ENCODE measurements at places on chromosomes 7 and 10.

DNA sequence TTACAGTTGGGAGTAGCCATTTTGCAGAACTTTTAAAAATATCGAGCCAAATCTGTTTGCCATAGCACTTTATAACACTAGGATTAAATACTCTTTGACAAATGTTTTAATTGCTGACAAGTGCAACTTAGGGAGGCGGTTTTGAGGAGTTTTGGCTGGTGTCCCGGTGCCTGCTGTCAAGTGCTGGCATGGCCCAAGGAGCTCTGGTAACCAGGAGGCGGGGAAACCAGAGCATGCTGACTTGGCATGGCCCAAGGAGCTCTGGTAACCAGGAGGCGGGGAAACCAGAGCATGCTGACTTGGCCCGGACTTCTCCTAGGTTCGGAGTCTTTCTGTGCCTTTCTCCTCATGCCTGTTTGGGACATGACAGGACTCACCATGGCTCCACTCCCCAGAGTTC is 30.8 kb upstream of the ZNF32 start:
- no peak for DNase-seq

GRCh38 chr10:3412071-3412582 is 239.5 kb upstream of the PITRM1 start:
- no peak for DNase-seq

DNA sequence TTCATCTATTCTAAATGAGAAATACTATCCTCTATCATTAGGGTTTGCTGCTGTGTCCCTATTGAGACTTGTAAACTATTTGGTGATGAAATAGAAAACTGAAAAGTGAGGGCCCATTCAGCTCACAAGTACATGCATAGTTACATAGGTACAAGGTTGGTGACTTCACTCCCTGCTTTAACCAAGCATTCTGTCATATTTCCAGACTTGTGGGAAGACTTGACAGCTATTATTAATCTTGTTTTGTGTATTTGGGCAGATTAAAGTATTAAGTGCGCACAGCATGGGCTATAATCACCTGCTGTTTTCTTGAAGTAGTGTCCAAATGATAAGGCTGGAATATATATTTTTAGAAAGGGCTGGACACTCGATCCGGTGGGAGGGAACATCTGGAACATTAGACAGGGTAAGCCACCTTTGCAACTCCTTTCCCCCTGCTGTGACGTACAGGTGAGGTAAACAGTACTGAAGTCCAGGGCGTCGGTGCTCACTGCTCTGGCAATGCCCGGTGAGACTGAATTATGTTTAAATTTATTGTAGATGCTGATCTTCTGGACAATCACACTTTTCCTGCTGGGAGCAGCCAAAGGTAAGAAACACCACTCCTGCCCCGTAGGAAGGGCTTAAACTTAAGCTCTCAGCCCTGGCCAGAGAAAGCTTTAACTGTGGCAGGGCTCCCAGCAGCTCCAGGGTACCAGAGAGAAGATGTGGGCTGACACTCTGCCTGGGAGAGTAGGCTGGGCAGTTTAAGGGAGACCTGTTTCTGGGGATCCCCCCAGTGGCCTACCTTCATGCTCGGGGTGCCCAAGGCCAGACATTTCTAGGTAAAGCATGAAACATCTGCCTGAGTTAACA is at the start of gene PNLIPRP1:
Gene PNLIPRP1 (plus strand): TSS at position 370 of the 855 bp plus-strand sequence. CDS start 171 bp downstream, at position 541.
- no peak for DNase-seq

- DNase-seq = no peak
These were observed 1013.8 kb upstream of the MBL2 start for GRCh38 chr10:53786236-53786900.

DNA sequence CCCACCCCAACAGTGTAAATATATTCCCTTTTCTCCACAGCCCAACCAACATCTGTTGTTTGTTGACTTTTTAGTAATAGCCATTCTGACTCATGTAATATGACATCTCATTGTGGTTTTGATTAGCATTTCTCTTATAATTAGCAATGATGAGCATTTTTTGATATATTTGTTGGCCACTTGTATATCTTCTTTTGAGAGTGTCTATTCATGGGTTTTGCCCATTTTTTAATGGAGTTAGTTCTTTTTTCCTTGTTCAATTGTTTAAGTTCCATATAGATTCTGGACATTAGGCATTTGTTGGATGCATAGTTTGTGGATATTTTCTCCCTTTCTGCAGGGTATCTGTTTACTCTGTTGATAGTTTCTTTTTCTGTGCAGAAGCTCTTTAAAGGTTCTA is 340.1 kb downstream of the NXPH1 start:
- DNase-seq = no peak

GRCh38 chr7:99375070-99375807 is 709 bp downstream of the ARPC1B start:
- peak; percentile 67 for DNase-seq

DNA sequence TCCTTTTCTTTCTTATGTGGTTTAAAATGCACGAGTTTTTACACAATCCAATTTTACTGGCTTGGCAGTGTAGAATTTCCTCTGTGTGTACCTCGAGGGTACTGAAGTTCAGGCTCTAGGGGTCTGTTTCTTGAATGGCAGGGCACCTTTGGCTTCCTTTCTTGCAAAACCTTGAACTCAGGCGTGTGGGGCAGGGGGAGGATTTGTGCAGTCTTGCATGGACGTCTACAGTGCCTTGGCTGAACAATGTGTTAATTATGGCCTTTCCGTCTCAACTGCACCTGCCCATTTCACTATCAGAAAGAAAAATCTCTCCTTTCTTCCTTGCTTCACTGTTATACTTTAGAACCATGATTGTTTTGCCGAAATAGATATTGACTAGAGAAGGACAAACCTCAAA is 570.9 kb downstream of the INHBA start:
- DNase-seq = no peak

DNA sequence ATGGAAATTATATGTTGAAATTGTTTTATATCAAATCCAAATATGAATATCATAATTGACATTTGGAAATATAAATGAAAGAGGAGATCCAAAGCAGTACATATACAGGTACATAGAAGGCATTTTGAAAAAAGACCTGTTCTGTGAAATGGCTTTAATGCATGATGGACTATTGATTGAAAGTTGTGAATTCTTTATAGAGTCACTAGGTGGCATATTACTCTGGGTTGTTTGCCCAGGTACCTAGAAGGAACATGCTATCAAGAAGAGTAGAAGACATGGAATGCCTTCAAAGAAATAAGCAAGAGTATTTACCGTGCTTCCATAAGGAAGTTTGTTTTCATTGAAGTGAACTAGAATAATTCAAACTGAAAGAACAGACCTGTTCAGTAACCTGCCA is 160.0 kb upstream of the ANK3 start:
- no peak for DNase-seq

GRCh38 chr10:124601431-124602120 is 140.0 kb downstream of the LHPP start:
- no peak for DNase-seq

- DNase-seq = no peak
These were observed 589 bp downstream of the ZNF488 start for GRCh38 chr10:47383261-47384147.

DNA sequence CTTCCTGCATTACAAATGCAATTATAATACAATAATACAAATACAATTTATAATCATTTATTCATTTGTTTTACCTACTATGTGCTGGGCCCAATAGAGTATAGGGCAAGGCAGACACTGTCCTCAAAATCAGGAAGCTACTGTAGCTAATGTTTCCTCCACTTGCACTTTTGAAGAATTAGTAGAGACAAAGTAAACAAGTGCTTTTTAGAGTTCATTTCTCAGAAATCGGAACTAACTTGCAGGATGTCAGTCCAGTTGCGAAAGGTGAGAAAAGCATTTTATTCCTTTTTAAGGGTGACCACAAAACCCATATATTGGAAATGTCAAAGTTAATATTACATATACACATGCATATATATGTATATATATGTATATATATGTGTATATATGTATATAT is 14.2 kb downstream of the ADRB1 start:
- no peak for DNase-seq

Measured in stromal cell of bone marrow (primary cell).